Stimulated activated naive B cell treated with anti-CD40 and anti-IgM and Interleukin-4, amounts not matched to agents 10 μg/mL and 1 μg/mL and 100 μg/mL, for 72 hours (primary cell): ENCODE measurements at places on chromosomes 6 and 20.

DNA sequence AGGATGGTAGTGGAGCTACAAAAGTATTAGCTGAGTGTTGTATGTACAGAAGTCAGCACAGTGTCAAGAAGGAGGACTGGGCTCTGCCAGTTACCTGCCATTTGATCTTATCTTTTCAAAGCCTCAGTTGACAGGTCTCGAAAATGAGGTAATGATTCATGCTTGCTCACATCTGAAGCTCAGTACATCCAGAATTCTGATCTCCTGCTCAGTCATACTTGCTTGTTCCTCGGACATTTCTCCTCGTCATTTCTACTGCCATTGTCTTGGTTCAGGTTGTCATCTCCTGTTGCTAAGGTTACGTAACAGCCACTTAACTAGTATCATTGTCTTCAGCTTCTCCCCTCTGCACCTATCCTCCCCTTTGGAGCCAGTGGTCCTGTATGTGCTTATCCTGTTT, 89.5 kb downstream of the SLX4IP start:
- DNase-seq, result no peak

GRCh38 chr6:44172731-44173500, 14.3 kb downstream of the CAPN11 start:
- DNase-seq, result peak; percentile 60

GRCh38 chr20:15928946-15929345, 644.3 kb downstream of the KIF16B start:
- no peak for DNase-seq

DNA sequence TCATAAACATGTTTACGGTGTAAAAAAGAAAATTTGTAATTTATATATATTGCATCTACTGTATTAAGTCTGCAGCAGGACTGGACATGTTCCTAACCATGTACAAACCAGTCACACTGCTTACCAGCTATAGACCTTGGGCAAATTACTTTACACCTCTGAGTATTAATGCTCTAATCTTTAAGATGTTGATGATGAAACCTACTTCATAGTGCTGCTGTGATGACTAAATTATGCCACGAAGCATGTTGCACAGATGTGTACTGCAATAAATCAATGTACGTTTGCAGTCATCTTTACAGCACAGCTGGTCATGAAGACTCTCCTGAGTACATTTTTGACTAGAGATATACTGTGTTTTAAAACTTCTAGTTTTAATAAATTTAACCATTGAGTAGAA, 42.6 kb downstream of the PRKN start:
- no peak for DNase-seq

DNA sequence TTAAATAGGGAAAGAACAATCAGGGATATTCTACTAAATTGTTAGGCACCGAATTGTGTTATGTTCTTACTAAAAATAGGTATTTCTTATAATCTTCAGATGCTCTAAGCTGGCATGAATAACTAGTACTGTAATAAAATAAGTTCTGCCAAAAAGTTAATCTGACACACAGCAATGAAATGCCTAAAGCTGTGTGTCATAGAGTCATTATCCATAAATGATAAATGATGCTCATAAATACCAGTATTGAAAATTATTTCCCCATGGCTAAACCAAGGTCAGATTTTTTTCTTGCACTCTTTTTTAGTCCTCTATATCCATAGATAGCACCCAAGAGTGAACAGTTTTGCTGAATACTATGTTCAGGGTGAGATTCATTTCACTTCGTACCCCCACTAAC, 11.7 kb upstream of the PRIM2 start:
- no peak for DNase-seq

- DNase-seq, result no peak
Observed at GRCh38 chr6:155273431-155273830, 9.6 kb downstream of the CLDN20 start.

- DNase-seq, result no peak
Observed at GRCh38 chr6:133277900-133278545, 36.9 kb downstream of the EYA4 start.

- no peak for DNase-seq
Observed at GRCh38 chr20:5836569-5836968, 86.4 kb downstream of the SHLD1 start.

DNA sequence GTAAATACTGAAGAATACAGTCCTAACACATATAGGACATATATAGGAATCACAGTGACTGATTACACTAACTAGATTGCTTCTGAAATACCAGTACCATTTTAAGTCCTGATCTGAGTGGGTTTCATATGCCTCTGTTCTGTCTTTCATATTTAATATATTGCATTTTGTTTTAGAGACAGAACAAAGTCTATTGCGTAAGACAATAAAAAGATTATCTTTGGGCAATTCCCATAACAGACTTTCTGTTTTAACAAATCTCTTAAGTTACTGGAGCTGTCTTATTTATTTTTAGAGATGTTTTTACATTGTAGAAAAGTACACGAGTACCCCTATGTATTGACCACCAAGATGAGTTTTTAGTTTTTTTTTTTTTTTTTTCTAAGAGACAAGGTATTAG, 29.6 kb downstream of the ANKRD6 start:
- DNase-seq, result no peak

- no peak for DNase-seq
Observed at GRCh38 chr6:79543886-79544285, 6.7 kb upstream of the LCA5 start.

- DNase-seq, result no peak
Observed at GRCh38 chr6:139917951-139918630, 543.6 kb upstream of the CITED2 start.

DNA sequence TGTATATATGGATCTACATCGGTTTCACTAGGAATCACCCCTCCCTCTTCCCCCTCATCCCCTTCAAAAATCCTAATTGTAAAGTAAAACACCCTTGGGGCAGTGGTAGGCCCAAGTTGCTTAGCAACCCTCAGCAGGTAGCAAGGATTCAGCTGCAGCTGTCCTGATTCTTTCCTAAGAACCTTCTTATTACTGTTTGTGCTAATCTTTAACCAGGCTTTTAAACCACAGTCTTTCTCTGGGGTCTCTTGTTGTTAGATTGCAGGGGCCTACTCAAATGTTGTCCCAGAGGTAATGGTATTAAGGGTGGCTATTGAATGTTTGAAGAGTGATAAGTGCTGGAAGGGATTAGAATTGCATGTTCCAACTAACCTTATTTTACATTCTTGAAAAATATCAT, 46.4 kb downstream of the PRL start:
- no peak for DNase-seq
